ENCODE measurements at places on chromosomes 12 and 14. TPM values are rescaled to one million over a fixed set of nuclear protein-coding genes. Genes with fewer than 3 reads are reported as not detected.

The CHMP4A gene
- total RNA-seq = 57.7 TPM

- H3K27me3 ChIP-seq = no peaks in the 10 kb centered on the region
- H3K36me3 ChIP-seq = peaks cover 2% of the 10 kb centered on the region
- no peaks in the 10 kb centered on the region for H3K4me1 ChIP-seq
- DNase-seq = no peak
- no peak overlapping the region for H3K4me3 ChIP-seq
These were observed 38.5 kb upstream of the FGF6 start for GRCh38 chr12:4483885-4484823.

- H3K27me3 ChIP-seq = no peaks in the 10 kb centered on the region
- no peaks in the 10 kb centered on the region for H3K36me3 ChIP-seq
- peak overlapping the region; percentile 86 for H3K27ac ChIP-seq
- H3K4me1 ChIP-seq = peaks cover 4% of the 10 kb centered on the region
- DNase-seq = no peak
- peak overlapping the region; percentile 89 for H3K4me3 ChIP-seq
These were observed 1.2 kb downstream of the CFL2 start for GRCh38 chr14:34713122-34713680.

The PCED1B gene
- total RNA-seq = 7.0 TPM

DNA sequence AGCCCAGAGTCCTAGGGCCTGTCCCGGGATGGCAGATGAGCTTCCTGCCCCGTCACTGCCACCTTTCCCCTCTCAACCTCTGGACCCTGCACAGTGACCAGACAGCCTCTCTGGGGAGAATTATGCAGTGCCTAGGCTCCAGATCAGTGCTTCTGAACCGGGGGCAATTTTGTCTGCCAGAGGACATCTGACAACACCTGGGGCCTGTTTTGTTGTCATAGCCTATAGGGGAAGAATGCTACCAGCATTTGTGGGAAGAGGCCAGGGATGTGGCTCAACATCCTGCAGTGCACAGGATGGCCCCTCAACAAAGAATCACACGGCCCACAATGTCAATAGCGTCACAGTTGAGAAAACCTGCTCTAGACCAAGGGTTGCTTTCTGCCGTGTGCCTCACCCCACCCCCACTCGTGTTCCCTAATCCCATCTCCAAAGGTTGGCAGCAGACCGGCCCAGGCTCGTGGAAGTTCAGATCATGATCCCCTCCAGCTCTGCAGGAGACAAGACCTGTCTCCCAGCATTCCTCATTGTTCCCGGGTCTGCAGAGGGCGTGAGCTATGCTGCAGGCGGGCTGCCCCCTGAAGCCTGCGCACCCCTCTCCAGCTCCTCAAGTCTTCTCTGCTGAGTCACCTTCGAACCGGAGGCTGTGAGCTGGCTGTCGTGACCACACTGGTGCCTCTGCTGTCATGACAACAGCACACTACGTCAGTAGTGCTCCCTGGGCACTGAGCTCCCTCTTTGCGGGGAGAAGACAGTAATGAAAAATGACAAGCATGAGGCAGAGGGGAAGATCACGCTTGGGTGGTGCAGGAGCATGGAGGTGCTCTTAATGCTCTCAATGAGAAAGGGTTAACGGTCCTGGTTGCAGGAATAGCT is 2.0 kb upstream of the GAPDH start:
- peaks cover 54% of the 10 kb centered on the region for H3K4me1 ChIP-seq
- H3K27me3 ChIP-seq = no peaks in the 10 kb centered on the region
- peak overlapping the region; percentile 93 for H3K4me3 ChIP-seq

The ARHGDIB gene
- total RNA-seq = 21.1 TPM

- DNase-seq = no peak
These were observed 48.5 kb downstream of the WDR20 start for GRCh38 chr14:102188187-102188586.

The GNB3 gene
- total RNA-seq = 3.9 TPM

- no peak overlapping the region for H3K27ac ChIP-seq
- no peak for DNase-seq
- no peak overlapping the region for H3K4me3 ChIP-seq
- H3K4me1 ChIP-seq = no peaks in the 10 kb centered on the region
- H3K36me3 ChIP-seq = no peaks in the 10 kb centered on the region
These were observed 251.3 kb downstream of the SLC16A7 start for GRCh38 chr12:59847127-59847526.

GRCh38 chr14:104635717-104636116 is 31.1 kb upstream of the TMEM179 start:
- no peak overlapping the region for H3K4me3 ChIP-seq
- DNase-seq = no peak
- H3K27me3 ChIP-seq = peaks cover 2% of the 10 kb centered on the region
- no peak overlapping the region for H3K27ac ChIP-seq
- peaks cover 7% of the 10 kb centered on the region for H3K4me1 ChIP-seq
- H3K36me3 ChIP-seq = no peaks in the 10 kb centered on the region

GRCh38 chr12:22615963-22616501 is 8.9 kb upstream of the ETNK1 start:
- no peaks in the 10 kb centered on the region for H3K27me3 ChIP-seq
- no peaks in the 10 kb centered on the region for H3K4me1 ChIP-seq
- no peak overlapping the region for H3K4me3 ChIP-seq
- no peak for DNase-seq
- H3K27ac ChIP-seq = no peak overlapping the region

The CFL2 gene
- 39.7 TPM for total RNA-seq

The TESPA1 gene
- not detected for total RNA-seq

The LPCAT3 gene
- 155 TPM for total RNA-seq

The GLI1 gene
- 0.48 TPM for total RNA-seq

DNA sequence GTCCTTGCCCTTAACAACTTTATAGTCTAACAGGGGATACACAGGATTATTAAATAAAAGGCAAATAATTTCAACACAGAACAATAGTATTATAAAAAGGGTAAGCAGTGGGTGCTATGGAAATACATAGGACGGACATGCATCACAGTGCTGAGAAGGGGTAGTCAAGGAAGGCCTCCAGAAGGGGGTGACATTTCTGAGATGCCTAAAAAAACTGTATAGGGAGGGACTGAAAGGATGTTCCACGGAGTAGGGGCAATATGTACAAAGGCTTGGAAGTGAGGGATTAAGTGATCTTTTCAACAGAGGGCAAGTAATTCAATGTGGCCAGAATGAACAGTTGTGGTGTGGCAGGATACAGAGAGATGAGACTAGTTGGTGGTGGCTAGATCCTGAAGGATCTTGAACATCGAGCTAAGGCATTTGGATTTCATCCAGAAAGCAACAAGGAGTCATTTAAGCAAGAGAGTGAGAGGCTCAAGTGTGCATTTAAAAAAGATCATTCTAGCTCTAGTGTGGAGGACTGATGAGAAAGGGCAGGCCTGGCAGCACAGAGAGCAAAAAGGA is 8.9 kb upstream of the ATP5MC2 start:
- no peaks in the 10 kb centered on the region for H3K4me1 ChIP-seq
- H3K27ac ChIP-seq = no peak overlapping the region
- H3K4me3 ChIP-seq = no peak overlapping the region
- DNase-seq = no peak

DNA sequence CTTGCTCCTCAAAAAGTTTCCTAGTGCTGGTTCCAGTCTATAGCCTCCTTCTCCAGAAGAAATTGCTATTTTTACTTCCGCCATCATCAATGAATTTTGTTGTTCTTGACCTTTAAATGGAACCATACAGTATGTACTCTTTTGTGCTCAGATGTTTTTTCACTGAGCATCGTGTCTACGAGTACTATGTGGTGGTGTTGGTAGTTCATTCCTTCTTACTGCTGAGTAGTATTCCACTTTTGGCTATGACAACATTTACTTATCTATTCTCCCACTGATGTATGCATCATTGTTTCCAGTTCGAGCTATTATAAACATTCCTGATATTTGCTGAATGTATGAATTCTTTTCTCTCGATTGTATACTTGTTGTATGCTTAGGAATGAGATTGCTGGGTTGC is 28.6 kb downstream of the SLC2A14 start:
- H3K36me3 ChIP-seq = peaks cover 2% of the 10 kb centered on the region
- peak overlapping the region; percentile 24 for H3K27ac ChIP-seq
- no peak overlapping the region for H3K4me3 ChIP-seq
- H3K27me3 ChIP-seq = no peaks in the 10 kb centered on the region
- peaks cover 59% of the 10 kb centered on the region for H3K4me1 ChIP-seq

The ELK3 gene
- total RNA-seq = 0.77 TPM

DNA sequence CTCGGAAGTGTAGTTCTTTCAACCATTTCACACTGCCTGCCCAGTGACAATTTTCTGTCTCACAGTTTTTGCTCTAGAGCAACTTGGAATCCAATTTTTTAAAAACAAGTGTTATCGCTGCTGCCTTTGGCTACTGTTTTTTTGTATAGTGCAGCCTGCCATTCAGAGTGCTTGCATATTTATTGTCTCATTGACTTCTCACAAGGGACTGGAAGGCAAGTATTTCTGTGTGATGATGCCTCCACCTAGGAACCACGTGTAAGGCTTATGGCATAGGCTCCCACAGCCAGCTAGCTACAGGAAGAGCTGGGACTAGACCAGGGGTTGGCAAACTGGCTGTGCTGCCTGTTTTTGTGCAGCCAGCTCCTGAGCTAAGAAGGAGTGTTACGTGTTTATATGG is 903 bp downstream of the PARPBP start:
- H3K27ac ChIP-seq = peak overlapping the region; percentile 49
- peak overlapping the region; percentile 55 for H3K4me3 ChIP-seq
- H3K4me1 ChIP-seq = peaks cover 3% of the 10 kb centered on the region
- DNase-seq = peak; percentile 24
- no peaks in the 10 kb centered on the region for H3K36me3 ChIP-seq
- H3K27me3 ChIP-seq = no peaks in the 10 kb centered on the region

The MGAT4C gene
- not detected for total RNA-seq

- no peak overlapping the region for H3K4me3 ChIP-seq
- no peak for DNase-seq
- no peaks in the 10 kb centered on the region for H3K36me3 ChIP-seq
- no peaks in the 10 kb centered on the region for H3K4me1 ChIP-seq
These were observed 26.2 kb upstream of the TRAF3 start for GRCh38 chr14:102751088-102751487.

GRCh38 chr12:28360253-28360652 is 170.0 kb downstream of the CCDC91 start:
- no peak overlapping the region for H3K27ac ChIP-seq
- no peak for DNase-seq
- H3K36me3 ChIP-seq = no peaks in the 10 kb centered on the region
- H3K27me3 ChIP-seq = no peaks in the 10 kb centered on the region
- H3K4me3 ChIP-seq = no peak overlapping the region

- no peak overlapping the region for H3K27ac ChIP-seq
- H3K27me3 ChIP-seq = no peaks in the 10 kb centered on the region
- H3K36me3 ChIP-seq = no peaks in the 10 kb centered on the region
- H3K4me3 ChIP-seq = no peak overlapping the region
- no peaks in the 10 kb centered on the region for H3K4me1 ChIP-seq
These were observed 30.7 kb upstream of the ESR2 start for GRCh38 chr14:64324895-64325294.

Data from Caco-2 (cell line).